Fibroblast of mammary gland (primary cell): ENCODE measurements at places on chromosomes 2 and 18.
A peak's percentile ranks its signal among the peaks of the same experiment; 100 is the strongest.

GRCh38 chr2:234099266-234099665 is 48.8 kb downstream of the SPP2 start:
- DNase-seq, result no peak

DNA sequence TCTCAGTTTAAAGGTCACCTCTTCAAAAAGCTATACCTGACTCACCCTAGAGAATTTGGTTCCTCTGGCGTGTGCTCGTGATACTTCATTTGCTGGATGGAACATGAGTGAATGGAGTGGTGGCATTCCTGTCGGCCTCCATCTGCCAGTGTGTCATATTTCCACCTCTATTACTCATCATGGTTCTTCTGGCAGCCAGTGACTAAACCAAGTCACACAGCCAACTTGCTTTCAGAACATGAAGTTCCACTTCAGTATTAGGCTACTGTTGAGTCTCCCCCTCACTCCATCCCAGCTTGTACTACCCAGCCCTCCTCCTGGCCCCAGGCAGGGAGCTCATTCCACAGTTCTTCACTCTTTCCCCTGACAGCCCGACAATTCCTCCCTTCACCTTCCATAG is 169.8 kb downstream of the MREG start:
- DNase-seq, result peak; percentile 98

DNA sequence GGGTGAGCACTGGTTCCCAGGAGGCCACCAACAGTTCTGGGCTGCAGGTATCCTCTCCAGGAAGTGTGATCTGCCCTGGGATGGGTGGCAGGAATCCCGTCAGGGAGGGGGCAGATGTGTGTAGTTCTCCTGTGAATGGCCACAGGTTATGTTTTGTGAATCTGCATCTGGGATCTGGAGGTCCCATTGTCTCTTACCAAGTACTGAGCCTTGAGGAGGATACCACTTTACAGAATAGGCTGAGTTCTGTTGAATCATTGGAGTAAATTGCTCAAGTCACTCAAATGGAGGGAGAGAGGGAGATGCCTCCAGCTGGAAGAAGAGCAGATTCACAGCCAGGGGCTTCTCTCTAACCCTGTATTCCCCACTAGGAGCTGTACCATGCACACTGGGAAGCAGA is 168.2 kb downstream of the ANKRD30B start:
- no peak for DNase-seq

DNA sequence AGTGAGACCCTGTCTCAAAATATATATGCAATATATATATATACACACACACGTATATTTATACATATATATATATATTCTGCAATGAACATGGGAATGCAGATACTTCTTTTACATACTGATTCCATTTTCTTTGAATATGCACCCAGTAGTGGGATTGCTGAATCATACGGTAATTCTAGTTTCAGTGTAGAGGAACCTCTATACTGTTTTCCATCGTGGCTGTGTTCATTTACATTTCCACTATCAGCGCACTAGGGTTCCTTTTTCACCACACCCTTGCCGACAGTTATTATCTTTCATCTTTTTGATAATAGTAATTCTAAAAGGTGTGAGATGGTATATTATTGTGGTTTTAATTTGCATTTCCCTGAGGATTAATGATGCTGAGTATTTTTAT is 52.3 kb upstream of the SLC39A10 start:
- no peak for DNase-seq

GRCh38 chr18:23210526-23210925 is 75.2 kb downstream of the CABLES1 start:
- DNase-seq, result no peak

DNA sequence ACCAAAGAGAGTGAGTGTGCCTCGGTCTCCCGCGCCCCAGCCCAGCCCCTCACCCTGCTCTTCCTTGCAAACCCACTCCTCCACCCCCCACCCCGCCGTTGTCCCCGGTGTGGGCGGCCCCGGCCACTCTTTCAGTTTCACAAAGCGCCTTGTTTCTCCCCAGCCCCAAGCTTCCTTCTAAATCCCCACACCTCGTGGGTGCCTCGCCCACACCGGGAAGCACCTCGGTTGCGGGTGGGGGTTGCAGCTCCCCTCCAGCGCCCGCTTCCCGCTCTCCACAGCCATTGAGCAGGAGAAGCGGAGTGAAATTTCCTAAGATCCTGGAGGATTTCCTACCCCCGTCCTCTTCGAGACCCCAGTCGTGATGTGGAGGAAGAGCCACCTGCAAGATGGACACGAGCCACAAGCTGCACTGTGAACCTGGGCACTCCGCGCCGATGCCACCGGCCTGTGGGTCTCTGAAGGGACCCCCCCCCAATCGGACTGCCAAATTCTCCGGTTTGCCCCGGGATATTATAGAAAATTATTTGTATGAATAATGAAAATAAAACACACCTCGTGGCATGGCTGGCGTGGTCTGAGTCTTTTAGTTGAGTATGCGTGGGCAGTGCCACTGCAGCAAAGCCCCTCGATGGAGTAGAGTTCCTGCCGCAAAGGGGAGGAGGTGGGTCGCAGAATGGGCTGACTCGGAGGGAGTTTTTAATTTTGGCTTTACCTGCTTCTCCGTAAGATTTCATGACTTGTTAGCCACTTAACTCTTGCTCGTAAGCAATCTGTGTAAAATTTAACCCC is 848 bp downstream of the TMSB10 start:
- DNase-seq, result peak; percentile 2

- DNase-seq, result no peak
These were observed 47.5 kb upstream of the ASB1 start for GRCh38 chr2:238379096-238379810.

DNA sequence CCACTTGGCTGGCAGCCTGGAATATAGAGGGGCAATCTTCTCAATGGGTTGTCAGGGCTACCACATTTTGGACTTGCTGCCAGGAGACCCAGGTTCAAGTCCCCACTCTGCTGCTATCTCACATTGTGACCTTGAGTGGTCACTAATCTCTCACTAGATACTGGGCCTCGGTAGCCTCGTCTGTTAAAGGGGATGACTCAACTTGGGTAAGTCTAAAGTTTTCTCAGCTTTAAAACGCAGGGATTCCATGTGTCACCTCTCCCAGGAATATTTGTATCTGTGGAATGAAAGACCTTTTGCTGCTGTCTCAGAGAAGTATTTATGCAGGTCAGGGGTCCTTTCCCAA is 86.3 kb downstream of the SEMA4F start:
- DNase-seq, result no peak

GRCh38 chr18:5058768-5059695 is 138.0 kb downstream of the AKAIN1 start:
- peak; percentile 4 for DNase-seq

- DNase-seq, result peak; percentile 79
These were observed 158.0 kb upstream of the RBMS1 start for GRCh38 chr2:160651416-160652200.

GRCh38 chr2:7497178-7497577 is 580.0 kb downstream of the RNF144A start:
- no peak for DNase-seq

DNA sequence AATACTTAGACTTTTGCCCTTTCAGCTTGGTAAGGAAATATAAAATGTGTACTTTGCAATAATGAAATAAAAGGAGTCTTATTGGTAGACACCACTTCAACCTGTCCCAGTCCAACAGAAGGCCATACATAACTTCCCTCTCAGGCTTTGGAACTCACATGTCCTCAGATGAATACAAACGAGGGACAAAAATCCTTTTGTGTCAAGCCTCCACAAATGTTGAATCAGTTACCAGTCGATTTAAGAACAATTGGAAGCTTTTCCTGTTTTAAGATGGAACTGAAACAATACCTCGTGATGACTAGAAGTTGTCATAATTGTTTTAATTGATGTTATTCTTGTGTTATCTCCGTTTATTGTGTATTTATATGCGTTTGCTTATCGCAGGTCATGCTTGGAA is 385.1 kb upstream of the POU3F3 start:
- no peak for DNase-seq
